ENCODE measurements at places on chromosomes 6 and 20.

- no peak for DNase-seq
Measured at GRCh38 chr6:1893470-1894130, 283.9 kb downstream of the FOXC1 start.

DNA sequence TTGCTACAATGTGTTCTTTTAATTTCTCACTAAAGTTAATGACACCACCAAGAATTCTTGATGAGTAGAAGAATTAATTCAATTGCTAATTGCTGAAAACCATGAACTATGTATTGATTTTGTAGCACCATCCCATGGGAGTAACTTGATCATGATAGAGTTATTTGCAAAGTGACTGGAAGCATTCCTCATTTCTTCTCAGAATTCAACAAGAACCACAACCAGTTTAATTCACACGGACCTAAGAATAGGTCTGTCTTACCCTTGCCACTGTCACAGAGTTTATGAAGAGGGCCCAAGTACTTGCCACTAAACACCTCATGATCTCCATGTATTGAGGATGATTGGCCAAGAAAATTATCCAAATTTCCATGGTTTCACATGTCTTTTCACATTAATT is 222.2 kb downstream of the TMEM242 start:
- DNase-seq: no peak

- DNase-seq: no peak
Measured at GRCh38 chr6:2503816-2504494, 246.8 kb downstream of the MYLK4 start.

DNA sequence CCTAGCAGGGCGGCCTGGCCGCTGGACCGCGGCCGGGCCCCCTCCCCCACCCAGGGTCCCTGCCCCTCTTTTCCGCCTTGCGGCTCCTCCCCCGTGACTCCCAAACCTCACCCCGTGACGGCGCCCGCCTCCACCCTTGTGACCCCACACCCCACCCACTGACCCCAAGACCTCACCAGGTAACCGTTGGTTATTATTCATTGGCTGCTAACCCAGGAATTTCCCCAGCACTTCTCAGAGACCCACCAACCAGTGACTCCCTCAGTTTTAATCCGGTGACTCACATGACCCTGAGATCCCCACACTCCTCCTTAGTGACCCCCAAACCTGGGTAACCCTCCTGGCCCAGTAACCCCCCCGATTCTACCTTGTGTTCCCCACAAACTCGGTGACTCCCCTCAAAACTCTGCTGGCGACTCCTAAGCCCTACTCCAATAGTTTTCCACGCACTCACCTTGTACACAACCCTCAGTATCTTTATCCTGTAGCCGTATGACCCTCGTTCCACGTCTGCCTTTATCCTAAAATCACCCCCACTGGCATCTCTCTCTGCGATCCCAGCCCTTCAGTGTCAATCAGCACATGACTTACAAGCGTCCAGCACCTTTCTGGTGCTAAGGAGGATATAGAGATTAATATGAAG is 534 bp downstream of the ZNF76 start:
- DNase-seq: peak; percentile 68

DNA sequence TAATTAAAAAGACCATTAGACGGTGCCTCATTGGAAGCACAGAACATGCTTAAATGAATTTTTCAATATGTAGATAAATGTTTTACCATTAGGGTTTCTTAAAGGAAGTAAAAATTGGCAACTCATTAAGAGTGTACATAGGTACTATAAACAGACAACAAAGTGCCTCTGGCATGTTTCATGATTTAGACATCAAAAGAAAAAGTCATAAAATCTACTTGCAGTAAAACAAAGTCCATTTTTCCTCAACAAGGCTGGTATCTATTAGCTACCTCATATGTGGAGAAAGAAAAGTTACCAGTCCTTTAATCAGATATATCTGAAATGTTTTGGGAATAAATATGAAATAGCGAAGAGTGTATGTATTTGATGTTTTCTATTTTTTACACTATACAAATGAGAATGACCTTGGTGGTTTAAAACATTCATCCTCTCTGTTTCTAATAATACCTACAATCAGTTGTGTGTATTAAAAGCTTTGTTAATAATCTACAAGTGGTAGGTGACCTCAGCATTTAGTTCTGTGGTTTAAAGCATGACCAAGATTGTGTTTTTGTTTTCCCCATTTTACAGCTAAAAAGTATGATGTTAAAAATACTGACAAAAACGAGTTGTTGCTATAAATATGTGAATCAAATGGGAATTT is 87.5 kb downstream of the HDGFL1 start:
- DNase-seq: no peak

DNA sequence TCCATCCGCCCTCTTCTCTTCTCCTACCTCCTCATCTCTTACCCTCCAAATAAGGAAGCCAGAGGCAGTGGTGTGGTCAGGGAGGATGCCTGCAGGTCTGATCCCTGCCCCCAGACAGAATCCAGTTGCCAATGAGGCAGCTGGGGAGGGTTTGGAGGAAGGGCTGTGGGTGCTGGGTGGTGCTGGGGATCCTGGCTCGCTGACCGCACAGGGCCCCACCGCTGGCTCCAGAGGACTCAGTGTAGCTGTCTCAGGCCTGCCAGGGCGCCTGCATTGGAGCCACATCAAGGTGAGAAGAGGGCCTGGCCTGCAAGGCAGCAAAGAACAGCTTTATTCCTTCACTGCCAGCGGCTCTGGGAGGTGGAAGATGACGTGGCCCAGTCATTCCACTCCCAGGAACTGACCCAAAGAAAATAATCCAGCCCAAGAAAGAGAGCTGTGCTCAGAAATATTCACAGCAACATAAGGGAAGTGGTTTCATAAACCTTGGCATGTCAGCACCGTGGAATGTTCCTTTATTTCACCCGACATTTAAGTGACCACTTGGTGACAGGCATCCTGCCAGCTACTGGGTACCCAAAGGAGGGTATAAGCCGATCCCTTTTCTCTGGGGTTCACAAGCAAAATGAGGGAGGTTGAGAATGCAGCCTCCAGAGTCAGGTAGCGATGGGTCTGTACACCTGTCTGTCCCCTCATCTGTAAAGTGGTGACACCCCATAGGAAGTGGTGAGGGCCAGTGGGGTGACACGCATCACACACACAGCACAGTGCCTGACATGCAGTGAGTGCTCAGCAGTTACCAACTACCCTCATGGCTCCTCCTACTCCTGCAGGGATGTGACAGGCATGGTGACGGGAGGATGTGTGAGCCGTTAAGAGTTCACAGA is 125.1 kb downstream of the SNX5 start:
- DNase-seq: no peak

DNA sequence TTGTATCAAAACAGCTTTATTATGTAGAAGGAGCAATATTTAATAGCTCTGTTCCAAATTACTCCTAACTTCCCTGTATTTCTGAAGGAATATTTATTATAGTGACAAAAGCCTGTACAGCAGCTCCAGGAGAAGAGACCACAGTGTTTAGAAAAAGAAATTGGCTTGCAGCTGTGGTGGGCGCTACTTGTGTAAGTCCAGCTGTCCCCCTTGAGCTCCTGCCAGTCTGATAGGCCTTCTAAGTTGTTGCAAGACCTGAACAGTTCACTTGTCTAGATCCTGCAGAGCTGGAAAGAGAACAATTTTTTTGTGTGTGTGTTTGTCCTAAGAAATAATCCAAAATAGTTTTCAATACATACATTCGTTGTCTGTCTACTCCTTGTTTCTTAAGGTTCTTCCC is 86.6 kb downstream of the JARID2 start:
- DNase-seq: no peak

DNA sequence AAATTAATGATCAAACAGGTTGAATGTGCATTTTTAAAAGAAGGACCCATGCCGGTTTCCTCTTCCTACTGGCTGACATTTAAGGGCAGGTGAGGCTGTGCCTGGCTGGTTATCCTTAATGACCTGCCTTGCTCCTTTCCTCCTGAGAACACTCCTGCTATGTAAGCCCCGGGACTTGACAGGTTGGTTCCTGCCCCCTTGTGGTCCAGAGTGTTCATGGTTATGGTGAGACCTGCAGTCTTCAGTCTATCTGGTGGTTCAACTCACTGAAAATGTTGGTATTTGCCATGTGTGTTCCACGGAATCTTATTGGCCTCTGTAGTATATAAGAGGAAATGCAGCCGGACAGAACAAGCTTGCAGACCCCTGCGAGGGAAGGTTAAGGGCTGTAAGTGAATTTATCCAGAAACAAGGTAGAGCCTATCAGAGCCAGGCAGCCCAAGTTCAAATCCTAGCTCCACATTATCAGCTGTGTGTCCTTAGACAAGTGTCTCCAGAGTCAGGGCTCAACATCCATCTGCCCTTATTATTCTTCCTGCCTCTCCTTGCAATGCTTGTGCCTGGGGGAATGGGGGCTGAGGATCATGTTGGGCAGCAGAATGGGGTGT is 5.2 kb upstream of the BPIFA3 start:
- DNase-seq: no peak

- DNase-seq: no peak
Measured at GRCh38 chr6:7750197-7750596, 24.3 kb downstream of the BMP6 start.

GRCh38 chr6:108275976-108276375 is 15.1 kb upstream of the SNX3 start:
- no peak for DNase-seq

DNA sequence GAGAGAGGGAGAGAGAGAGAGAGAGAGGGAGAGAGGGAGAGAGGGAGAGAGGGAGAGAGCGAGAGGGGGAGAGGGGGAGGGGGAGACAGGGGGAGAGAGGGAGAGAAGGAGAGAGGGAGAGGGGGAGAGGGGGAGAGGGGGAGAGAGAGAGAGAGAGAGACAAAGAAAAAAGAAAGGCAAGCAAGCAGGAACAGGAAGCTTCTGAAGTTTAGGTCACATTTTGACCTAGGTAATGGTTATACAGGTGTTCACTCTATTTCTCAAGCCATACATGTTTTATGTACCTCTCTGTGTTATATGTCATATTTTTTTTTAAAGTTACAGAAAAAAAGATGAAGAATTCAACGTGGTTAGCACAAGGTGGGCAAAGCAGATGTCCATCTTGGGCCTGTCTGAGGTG is 9.4 kb downstream of the NHSL1 start:
- no peak for DNase-seq

- DNase-seq: no peak
Measured at GRCh38 chr6:105024803-105025202, 67.9 kb downstream of the LIN28B start.

- DNase-seq: no peak
Measured at GRCh38 chr6:42294759-42295158, 77.1 kb upstream of the MRPS10 start.

DNA sequence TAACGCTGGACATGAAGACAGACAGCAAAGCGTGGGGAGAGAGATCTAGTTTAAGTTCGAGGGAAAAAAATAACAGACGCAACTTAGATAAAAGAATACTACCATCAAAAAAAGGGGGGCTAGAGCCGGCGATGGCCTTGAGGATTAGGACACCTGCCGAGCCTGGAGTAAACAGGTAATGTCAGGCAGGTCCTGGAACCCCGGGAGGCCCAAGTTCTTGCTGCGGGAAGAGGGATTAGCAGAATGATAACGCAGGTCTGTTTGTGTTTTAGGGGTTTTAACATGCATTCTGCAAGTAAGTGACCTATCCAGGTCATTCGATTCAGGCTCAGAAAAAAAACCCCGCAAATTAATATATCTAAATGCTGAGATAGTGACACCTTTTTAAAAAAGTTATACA is 754 bp upstream of the TMEM170B start:
- no peak for DNase-seq

DNA sequence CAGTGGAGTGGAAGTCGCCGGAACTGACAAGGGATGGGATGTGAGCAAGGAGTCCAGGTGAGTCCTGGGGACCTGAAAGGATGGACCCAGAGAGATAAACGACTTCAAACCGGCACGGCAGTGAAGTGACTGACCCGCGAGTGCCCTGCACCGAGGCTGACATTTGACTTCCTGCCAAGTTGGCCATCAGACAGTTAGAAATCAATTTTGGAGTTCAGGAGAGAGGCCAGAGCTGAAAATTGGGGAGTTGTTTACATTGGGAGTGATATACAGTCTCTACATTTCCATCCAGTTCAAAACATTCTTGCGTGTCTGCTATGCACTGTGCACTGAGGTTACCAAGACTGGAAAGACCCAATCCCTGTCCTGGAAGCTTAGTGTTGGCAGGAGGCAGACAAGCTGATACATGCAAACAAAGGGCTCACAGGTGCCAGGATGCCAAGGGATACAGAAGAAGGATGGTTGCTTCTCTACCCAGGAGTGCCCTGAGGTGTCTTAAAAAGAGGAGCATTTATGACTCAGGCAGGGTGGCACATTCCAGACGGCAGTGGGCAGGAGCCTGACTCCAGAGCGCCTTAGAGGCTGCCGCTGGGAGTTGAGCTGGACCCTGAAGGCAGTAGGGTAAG is 186.6 kb downstream of the MTHFD1L start:
- DNase-seq: no peak

DNA sequence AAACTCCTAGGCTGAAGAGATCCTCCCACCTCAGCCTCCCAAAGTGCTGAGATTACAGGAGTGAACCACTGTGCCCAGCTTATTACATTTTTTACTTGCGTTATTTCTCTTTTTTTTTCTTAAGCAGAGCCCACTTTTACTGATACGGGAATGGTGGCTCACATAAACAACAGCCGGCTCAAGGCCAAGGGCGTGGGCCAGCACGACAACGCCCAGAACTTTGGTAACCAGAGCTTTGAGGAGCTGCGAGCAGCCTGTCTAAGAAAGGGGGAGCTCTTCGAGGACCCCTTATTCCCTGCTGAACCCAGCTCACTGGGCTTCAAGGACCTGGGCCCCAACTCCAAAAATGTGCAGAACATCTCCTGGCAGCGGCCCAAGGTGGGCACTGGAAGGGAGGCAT is 10.5 kb downstream of the CAPN11 start:
- DNase-seq: no peak

DNA sequence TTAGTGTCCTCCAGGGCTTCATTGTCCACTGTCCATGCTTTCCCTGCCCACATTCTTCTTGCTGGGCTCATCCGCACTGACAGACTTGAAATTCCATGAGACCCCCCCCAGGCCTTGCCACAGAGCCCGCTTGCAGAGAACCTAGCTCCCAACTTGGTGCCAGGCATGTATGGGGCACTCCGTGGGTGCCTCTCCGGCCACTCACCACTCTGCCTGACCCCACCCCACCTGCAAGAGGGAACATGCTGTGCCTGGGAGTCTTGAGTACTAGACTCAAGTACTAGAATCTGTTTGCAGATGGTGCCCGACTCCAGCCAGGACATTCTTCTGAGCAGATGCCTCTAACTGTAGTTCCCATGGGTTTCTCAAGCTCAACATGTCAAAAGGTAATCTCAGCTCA is 47.9 kb downstream of the TRERF1 start:
- DNase-seq: no peak

DNA sequence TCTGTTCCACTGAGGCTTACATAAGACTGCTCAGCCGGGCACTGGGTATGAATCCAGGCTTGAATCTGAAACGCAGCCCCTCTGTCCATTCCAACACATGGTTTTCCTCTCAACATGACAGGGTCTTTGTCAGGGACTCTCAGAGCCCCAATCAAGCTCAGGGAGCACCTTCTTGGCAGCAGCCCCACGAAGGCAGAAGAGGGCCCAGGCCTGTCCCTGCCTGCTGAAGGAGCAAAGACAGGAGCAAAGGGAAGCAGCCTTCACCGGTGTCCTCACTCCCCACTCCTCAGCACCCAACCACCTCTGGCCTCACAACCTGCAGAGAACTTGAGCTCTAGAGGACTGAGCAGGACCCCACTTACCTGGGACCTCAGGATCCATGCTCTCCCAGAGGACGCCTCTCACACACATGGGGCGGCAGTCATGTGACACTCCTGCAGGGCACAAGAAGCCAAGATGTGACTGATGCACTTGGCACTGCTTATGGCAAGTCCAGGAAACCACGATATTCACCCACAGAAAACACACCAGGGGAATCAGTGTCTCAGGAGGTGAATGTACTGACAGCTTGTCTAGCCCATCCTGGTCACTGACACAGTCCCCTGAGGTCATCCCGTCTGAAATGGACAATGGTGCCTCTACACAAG is 4.3 kb downstream of the SNHG17 start:
- no peak for DNase-seq
